ENCODE measurements at places on chromosomes 3 and 15. TPM values are rescaled to one million over a fixed set of nuclear protein-coding genes. Genes with fewer than 3 reads are reported as not detected.

GOLGA6L7 gene
- not detected for total RNA-seq

TM6SF1 gene
- total RNA-seq: 1.6 TPM

CLDN16 gene
- total RNA-seq: 0.89 TPM

RPP25 gene
- 2.3 TPM for total RNA-seq

TMEM108 gene
- total RNA-seq: not detected

ONECUT1 gene
- 14.1 TPM for total RNA-seq

KCNH8 gene
- 0.05 TPM for total RNA-seq

A4GNT gene
- total RNA-seq: 0.42 TPM

DNA sequence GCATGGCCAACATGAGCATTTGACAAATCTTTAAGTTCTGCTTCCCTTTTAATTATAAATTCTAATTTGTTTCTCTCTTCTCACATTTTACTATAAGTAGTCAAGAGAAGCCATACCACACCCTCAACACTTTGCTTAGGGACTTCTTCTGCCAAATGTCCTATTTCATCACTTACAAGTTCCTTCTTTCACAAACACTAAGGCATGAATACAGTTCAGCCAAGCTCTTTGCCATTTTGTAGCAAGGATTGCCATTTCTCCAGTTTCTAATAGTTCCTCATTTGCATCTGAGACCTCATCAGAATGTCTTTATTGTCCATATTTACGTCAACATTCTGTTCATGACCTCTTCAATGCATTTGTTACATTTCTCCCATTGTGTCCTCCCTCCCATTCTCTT is 29.4 kb downstream of the SLC22A14 start:
- H3K4me1 ChIP-seq: no peaks in the 10 kb centered on the region
- no peaks in the 10 kb centered on the region for H3K27me3 ChIP-seq
- H3K36me3 ChIP-seq: no peaks in the 10 kb centered on the region
- no peak overlapping the region for H3K27ac ChIP-seq

GRCh38 chr3:196139281-196139680 is 57.4 kb upstream of the TFRC start:
- no peaks in the 10 kb centered on the region for H3K27me3 ChIP-seq
- H3K4me3 ChIP-seq: no peak overlapping the region
- no peaks in the 10 kb centered on the region for H3K36me3 ChIP-seq
- no peak overlapping the region for H3K27ac ChIP-seq
- H3K4me1 ChIP-seq: peaks cover 54% of the 10 kb centered on the region

- no peak overlapping the region for H3K4me3 ChIP-seq
- no peaks in the 10 kb centered on the region for H3K27me3 ChIP-seq
- H3K27ac ChIP-seq: no peak overlapping the region
- DNase-seq: no peak
- no peaks in the 10 kb centered on the region for H3K36me3 ChIP-seq
- no peaks in the 10 kb centered on the region for H3K4me1 ChIP-seq
Observed at GRCh38 chr3:109643590-109643989, 306.2 kb upstream of the DPPA4 start.

DNA sequence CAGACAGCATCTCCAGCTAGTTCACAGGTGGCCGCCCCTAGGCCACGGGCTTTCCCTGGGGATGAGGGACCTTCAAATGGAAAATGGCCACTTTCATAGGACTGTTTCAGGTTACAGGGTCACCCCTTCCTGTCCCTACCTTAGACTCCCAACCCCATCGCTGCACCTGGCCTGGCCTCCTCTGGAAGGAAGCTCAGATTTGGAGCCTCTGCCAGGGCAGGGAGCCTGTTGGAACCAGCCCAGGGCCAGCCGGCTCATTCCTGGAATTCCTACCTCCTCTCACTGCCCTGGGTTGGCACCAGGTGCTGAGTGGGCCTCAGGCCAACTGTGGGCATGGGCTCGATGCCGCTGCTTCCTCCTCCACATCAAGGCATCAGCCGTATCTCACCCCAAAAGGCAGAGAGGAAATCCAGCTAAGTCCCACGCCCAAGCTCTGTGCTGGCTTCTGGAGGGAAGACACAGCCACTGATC is 42.2 kb downstream of the KLHL25 start:
- H3K27ac ChIP-seq: peak overlapping the region; percentile 40
- H3K4me3 ChIP-seq: no peak overlapping the region

GRCh38 chr15:56693761-56694160 is 39.5 kb downstream of the ZNF280D start:
- H3K4me3 ChIP-seq: no peak overlapping the region
- peaks cover 9% of the 10 kb centered on the region for H3K36me3 ChIP-seq
- H3K4me1 ChIP-seq: no peaks in the 10 kb centered on the region
- no peak overlapping the region for H3K27ac ChIP-seq

- no peak overlapping the region for H3K4me3 ChIP-seq
- H3K4me1 ChIP-seq: peaks cover 18% of the 10 kb centered on the region
- H3K27ac ChIP-seq: no peak overlapping the region
- no peaks in the 10 kb centered on the region for H3K27me3 ChIP-seq
- H3K36me3 ChIP-seq: no peaks in the 10 kb centered on the region
- peak; percentile 28 for DNase-seq
Observed at GRCh38 chr15:68304589-68305337, 27.2 kb downstream of the FEM1B start.

GRCh38 chr15:77692614-77693013 is 59.9 kb upstream of the LINGO1 start:
- H3K27ac ChIP-seq: no peak overlapping the region
- no peak overlapping the region for H3K4me3 ChIP-seq
- H3K36me3 ChIP-seq: no peaks in the 10 kb centered on the region

DNA sequence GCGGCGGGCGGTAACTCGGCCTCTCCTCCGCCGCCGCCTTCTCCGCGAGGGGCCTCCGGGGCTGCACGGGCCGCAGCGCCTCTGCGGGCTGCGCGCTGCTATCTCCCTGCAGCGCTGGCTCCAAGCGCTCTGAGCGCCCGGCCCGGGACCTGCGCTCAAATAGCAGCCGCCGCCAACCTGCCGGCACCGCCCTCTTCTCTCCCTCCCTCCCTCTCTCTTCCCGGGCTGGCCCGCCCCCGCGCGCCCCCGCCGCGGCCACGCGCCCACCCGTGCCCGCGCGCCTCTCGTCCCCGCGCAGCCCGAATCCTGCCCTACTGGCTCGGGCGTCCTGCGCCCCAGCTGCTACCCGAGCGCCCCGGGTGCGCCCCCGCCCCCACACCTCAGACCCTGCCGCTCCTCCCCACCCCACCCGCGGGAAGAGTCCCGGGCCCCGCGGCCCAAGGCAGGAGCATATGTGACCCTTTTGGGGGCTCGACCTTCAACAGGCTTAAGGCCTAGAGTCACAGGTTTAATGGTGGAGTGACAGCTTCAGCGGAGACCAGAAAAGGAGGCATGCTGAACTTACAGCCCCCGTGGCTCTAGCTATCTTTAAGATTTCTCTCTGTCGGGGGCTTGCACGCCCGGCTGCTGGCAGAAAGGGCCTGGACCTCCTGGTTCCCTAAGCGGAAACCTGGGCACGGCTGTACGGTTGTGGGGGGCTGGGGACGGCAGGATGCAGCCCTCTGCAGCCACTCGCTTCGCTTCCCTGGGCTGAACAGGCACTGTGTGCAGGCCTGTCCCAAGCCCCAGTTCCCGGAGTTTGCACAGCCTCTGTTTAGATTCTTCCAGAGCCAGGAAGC is at the start of gene CACNA2D2:
Gene CACNA2D2 (minus strand): TSS at position 131 of the 839 bp plus-strand sequence. CDS start 211 bp downstream, outside the sequence.
- H3K27me3 ChIP-seq: peaks cover 4% of the 10 kb centered on the region
- peak within 1 kb of the TSS; percentile 63 for H3K4me3 ChIP-seq
- DNase-seq: no peak
- H3K36me3 ChIP-seq: no peaks in the 10 kb centered on the region
- no peak within 1 kb of the TSS for H3K27ac ChIP-seq

- no peak overlapping the region for H3K4me3 ChIP-seq
- H3K27me3 ChIP-seq: no peaks in the 10 kb centered on the region
- no peak overlapping the region for H3K27ac ChIP-seq
Observed at GRCh38 chr3:139519998-139520737, 19.4 kb downstream of the RBP1 start.

DNA sequence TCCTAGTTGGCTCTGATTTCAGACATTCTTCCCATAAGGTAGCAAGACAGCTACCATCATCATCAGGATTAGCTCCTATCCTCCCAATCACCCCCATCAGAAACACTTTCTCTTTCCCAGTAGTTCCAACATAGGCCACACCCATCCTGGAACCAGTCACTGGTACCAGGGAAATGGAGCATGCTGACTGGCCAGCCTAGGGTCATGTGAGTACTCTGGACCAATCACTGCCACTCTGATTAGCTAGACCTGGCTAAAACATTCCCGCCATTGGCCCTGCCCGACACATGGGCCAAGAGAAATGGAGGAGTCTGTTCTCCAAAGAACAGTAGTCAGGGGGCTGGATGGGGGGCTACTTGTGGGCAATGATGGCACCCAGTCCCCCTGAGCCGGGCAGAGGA is 12.4 kb downstream of the EFCC1 start:
- no peaks in the 10 kb centered on the region for H3K27me3 ChIP-seq
- no peak for DNase-seq
- no peak overlapping the region for H3K27ac ChIP-seq
- no peaks in the 10 kb centered on the region for H3K36me3 ChIP-seq
- no peaks in the 10 kb centered on the region for H3K4me1 ChIP-seq

DNA sequence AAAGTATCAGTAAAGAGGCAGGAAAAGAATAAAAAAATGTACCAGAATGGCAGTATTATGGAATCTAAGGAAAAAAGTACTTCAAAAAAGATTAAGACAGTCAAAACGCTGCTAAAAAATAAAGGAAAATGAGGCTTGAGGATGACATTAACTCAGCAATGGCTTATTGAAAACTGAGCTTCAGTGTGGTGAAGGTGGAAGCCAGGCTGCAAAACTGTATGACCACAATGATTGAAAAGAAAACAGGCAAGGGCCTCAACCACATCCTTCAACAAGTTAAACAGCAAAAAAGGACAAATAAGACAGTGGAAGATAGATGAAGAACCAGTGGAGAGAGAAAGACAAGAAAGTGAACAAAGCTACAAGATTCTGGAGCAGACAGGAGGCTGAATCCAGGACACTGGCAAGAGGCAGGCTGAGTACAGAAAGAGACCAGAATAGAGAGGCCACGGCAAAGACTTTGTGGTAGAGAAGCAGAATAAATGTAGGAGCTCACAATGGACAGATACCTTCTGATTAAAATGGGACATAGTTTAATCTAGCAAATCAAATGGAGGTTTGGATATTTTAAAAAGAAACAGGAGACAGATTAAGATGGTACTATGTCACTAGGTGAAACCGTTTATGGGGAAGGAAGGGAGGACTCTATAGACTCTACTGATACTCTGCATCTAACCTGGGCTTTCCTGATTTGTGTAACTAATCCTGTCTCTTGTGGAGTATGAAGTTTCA is 86.1 kb downstream of the TJP1 start:
- H3K27ac ChIP-seq: peak overlapping the region; percentile 9
- H3K4me3 ChIP-seq: no peak overlapping the region

GRCh38 chr3:13966302-13966701 is 86.4 kb upstream of the WNT7A start:
- H3K27ac ChIP-seq: no peak overlapping the region
- no peaks in the 10 kb centered on the region for H3K36me3 ChIP-seq
- H3K27me3 ChIP-seq: no peaks in the 10 kb centered on the region
- no peak overlapping the region for H3K4me3 ChIP-seq
- DNase-seq: no peak

GRCh38 chr3:157429708-157430107 is 6.9 kb upstream of the PTX3 start:
- no peaks in the 10 kb centered on the region for H3K36me3 ChIP-seq
- no peaks in the 10 kb centered on the region for H3K27me3 ChIP-seq
- DNase-seq: no peak
- H3K27ac ChIP-seq: no peak overlapping the region
- H3K4me1 ChIP-seq: no peaks in the 10 kb centered on the region

DNA sequence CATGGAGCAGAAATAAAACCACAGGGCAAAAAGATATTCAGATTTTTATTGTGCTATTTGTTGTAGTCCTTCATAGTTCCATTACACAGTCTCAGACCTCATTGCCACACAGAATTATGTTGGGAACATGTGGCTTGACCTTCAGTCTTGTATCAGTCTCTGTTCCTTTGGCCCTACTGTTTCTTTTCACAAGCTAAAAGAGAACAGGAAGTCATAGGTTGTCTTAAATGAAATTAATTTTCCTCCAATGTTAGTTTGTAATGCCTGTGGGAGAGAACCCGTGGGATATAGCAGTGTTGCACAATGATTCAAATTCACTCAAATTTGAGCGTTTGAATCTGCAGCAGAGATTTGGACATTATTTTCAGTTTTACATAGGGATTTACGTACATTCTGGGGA is 359.9 kb downstream of the LRTM1 start:
- no peaks in the 10 kb centered on the region for H3K4me1 ChIP-seq
- no peak overlapping the region for H3K4me3 ChIP-seq
- H3K36me3 ChIP-seq: no peaks in the 10 kb centered on the region
- H3K27ac ChIP-seq: no peak overlapping the region
- DNase-seq: no peak
- no peaks in the 10 kb centered on the region for H3K27me3 ChIP-seq
